ENCODE measurements at places on chromosomes 11 and 22. TPM values are rescaled to one million over a fixed set of nuclear protein-coding genes. Genes with fewer than 3 reads are reported as not detected.

- no peak for DNase-seq
Measured at GRCh38 chr11:74007691-74008372, 1.1 kb downstream of the UCP3 start.

- DNase-seq: no peak
Measured at GRCh38 chr22:19663821-19664355, 50.4 kb upstream of the SEPTIN5 start.

GRCh38 chr11:96091476-96091875, 167.6 kb upstream of the MTMR2 start:
- peak; percentile 74 for DNase-seq

GRCh38 chr11:4086575-4087353, 7.8 kb upstream of the RRM1 start:
- no peak for DNase-seq

- no peak for DNase-seq
Measured at GRCh38 chr11:80163011-80163410, 722.2 kb upstream of the TENM4 start.

DNA sequence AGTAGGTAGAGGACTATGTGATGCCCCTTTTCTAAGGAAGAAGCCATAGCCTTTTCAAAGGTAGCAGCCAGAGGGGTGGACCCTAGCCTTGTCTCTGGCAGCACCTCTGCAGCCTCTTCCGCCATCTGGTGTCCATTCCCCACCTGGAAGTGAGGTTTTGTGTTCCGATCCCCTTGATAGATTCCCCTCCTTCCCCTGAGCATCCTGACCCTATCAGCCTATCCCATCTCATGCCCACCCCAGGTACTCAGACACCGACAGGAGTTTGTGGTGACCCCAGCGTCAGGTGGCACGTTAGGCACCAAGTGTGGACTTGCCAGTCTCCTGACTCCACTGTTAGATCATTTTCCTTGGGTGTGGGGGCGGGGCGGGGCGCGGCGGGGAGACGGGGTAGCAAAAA, 398 bp upstream of the FAM89B start:
- peak; percentile 90 for DNase-seq

- no peak for DNase-seq
Measured at GRCh38 chr11:44604171-44604581, 38.7 kb downstream of the CD82 start.

DNA sequence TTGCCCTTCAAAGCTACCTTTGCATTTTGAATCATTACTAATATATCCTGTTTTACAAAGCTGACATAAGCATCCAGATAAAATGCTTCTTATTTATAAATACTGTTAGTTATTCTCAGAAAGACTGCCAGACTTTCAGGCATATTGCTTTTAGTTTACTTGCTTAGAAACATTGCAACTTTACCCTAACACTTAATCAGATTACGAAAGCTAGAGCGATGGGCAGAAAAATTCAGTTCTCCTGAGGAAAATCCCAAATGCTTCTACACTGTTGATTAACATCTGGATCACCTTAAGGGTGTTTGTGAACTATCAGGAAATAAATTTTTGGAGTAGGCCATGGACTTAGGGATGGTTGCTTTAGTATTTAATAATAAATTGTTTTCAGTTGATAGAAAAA, 289.7 kb upstream of the MPPED2 start:
- DNase-seq: no peak

GRCh38 chr11:60363542-60364470, 14.5 kb upstream of the MS4A7 start:
- peak; percentile 95 for DNase-seq

GRCh38 chr22:17590586-17590985, 27.3 kb downstream of the SLC25A18 start:
- DNase-seq: no peak

- DNase-seq: no peak
Measured at GRCh38 chr22:44202261-44202789, 21.6 kb downstream of the PARVG start.

OR8D1 gene
- total RNA-seq: not detected

ALDH3B2 gene
- not detected for total RNA-seq

MIAT gene
- 0.31 TPM for total RNA-seq

ATP5MG gene
- total RNA-seq: 227 TPM

CD81 gene
- total RNA-seq: 132 TPM

EIF3D gene
- total RNA-seq: 216 TPM

CARNS1 gene
- 0.76 TPM for total RNA-seq
